Naive thymus-derived CD4-positive, alpha-beta T cell (primary cell): ENCODE measurements at places on chromosomes 7 and 10.

DNA sequence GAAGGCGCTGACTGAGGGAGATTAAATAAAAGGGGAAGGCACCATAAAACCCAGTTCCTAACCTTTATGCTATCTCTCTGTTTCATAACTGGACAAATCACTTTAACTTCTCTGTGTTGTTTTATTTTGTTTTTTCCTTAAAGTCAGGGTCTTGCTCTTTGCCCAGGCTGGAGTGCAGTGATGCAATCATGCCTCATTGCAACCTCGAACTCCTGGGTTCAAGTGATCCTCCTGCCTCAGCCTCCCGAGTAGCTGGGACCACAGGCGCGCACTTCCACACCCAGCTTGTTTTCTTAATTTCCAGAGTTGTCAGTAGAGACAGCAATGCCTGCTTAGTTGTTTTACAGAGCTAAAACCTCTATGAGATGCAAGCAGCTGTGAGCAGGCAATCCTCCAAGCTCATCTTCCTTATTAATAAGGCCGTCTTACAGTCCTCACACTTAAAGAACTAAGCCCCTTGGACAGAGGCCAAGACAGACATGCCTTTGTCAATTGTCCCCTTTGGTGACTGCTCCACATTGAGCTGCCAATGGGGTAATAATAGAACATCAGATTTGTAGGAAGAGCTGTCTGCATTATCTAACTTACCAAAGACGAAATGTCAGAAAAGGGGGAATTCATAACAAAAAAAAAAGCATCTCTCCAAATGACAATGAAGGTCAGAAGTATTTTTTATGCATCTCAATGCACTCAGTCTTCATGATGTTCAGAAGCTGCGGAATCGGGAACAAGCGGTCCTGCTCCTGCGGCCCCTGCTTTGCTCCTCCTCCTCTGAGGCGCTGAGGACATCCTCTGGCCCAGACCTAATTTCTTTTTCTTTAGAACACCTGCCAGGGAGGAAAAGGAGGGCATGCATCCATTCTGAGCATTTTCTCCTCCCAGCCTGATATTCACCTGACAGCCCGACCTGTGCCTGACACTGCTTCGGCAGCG lies 62.7 kb upstream of the RNF32 start:
- H3K36me3 ChIP-seq = no peaks in the 10 kb centered on the region
- H3K27ac ChIP-seq = no peak overlapping the region
- H3K4me1 ChIP-seq = no peaks in the 10 kb centered on the region
- H3K27me3 ChIP-seq = no peaks in the 10 kb centered on the region
- H3K4me3 ChIP-seq = no peak overlapping the region

GRCh38 chr7:113289140-113289740 lies 170.9 kb upstream of the SMIM30 start:
- no peaks in the 10 kb centered on the region for H3K4me1 ChIP-seq
- H3K36me3 ChIP-seq = no peaks in the 10 kb centered on the region
- no peaks in the 10 kb centered on the region for H3K27me3 ChIP-seq
- H3K27ac ChIP-seq = no peak overlapping the region

GRCh38 chr7:91537260-91538152 lies 273.3 kb downstream of the FZD1 start:
- H3K4me3 ChIP-seq = no peak overlapping the region
- no peaks in the 10 kb centered on the region for H3K4me1 ChIP-seq
- no peaks in the 10 kb centered on the region for H3K36me3 ChIP-seq
- no peaks in the 10 kb centered on the region for H3K27me3 ChIP-seq
- H3K27ac ChIP-seq = no peak overlapping the region

GRCh38 chr7:48511080-48511479 lies 339.8 kb downstream of the ABCA13 start:
- no peaks in the 10 kb centered on the region for H3K27me3 ChIP-seq
- no peak overlapping the region for H3K27ac ChIP-seq
- no peak for DNase-seq
- no peak overlapping the region for H3K4me3 ChIP-seq

DNA sequence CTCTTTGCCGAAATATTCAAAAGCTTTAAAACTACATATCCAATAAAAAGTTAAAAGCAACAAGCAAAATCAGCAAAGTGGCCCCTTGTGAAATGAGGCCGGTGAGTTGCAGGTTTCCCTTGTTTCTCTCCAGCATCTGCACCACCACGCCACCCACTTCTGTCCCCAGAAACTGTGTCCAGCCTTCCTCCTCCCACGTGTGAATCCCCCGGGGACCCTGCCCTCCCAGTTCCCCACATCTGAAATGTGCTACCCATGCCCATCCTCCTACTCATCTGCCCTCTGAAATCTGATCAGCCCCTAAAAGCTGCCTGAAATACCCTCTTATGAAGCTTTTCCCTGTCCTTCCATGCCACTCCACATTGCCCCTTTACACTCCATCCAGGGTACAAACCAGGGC lies 3.8 kb downstream of the ALOX5 start:
- no peak for DNase-seq
- H3K27me3 ChIP-seq = no peaks in the 10 kb centered on the region
- H3K4me3 ChIP-seq = no peak overlapping the region
- no peak overlapping the region for H3K27ac ChIP-seq

DNA sequence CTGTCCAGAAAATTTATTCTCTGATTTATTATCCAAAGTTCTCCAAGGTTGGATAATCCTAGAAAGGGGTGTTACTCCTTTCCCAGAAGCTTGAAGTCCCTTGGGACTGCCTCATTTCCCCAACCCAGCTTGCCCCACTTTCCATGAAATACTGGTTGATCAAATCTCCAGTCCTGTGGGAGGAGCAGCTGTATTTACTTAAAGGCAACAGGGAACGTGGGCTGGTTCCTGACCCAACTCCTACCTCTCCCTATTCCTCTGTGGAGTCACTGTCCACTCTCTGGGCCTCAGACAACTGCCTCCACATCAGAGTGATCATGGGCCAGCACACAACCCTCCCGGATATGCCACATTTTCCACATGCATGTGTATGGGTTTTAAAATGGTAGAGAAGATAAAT lies 166.2 kb upstream of the PRR15 start:
- H3K4me1 ChIP-seq = no peaks in the 10 kb centered on the region
- H3K36me3 ChIP-seq = no peaks in the 10 kb centered on the region
- no peak for DNase-seq
- no peaks in the 10 kb centered on the region for H3K27me3 ChIP-seq
- H3K27ac ChIP-seq = no peak overlapping the region
- no peak overlapping the region for H3K4me3 ChIP-seq

DNA sequence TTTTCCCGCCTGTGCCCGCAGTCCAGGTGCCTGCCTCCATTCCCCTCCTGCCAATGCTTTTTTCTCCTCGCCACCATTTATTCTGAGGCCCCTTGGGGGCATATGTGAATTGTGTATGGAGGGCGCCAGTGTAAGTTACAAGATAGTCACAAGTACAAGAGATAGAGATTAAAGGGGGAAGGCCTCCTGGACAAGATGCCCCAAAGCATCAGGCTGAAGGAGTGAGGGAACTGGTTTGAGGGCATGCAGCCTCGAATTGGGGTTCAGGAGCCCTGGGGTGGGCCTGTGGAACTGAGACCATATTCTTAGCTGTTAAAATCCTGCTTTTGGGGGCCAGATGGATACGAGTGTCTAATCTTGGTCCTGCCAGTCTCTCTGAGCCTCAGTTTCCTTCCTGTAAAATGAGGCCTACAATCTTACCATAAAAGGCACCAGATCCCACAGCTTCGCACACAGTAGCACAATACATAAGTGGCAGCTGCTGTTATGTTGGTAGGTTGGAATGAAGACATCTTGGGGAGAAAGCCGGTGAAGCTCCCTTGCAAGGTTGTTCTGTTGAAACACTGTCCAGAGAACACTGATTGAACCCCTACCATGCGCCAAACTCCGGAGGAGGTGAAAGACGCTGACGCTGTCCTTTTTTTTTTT lies 545 bp upstream of the COMTD1 start:
- peak overlapping the region; percentile 53 for H3K27ac ChIP-seq
- H3K4me3 ChIP-seq = no peak overlapping the region
- H3K4me1 ChIP-seq = peaks cover 4% of the 10 kb centered on the region
- H3K36me3 ChIP-seq = peaks cover 10% of the 10 kb centered on the region

DNA sequence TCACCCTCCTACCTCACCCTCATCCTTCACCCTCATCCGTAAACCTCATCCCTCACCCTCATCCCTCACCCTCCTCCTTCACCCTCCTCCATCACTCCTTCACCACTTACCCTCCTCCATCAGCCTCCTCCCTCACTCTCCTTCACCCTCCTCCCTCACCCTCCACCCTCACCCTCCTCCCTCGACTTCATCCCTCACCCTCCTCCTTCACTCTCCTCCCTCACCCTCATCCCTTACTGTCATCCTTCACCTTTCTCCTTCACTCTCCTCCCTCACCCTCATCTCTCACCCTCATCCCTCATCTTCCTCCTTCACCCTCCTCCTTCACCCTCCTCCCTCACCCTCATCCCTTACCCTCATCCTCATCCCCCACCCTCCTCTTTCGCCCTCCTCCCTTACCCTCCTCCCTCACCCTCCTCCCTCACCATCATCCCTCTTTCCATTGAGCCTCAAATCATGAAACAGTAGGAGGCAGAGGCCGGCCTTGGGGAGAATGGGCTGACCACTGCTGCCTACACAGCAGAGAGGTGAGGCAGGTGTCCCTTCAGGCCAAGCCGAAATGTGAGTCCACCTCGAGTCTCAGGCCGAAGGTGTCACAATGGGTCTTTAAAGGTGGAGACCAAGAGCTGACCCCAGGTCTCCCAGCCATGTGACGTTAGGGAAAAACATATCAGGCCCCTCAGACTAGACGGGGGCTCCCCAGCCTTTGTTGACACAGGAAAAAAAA lies 53.0 kb downstream of the PDGFA start:
- H3K4me3 ChIP-seq = no peak overlapping the region
- H3K36me3 ChIP-seq = no peaks in the 10 kb centered on the region
- no peaks in the 10 kb centered on the region for H3K27me3 ChIP-seq

- H3K27ac ChIP-seq = no peak overlapping the region
- DNase-seq = no peak
- H3K4me1 ChIP-seq = no peaks in the 10 kb centered on the region
- H3K36me3 ChIP-seq = no peaks in the 10 kb centered on the region
These were observed 45.5 kb upstream of the BET1 start for GRCh38 chr7:94049615-94050014.

GRCh38 chr10:119817991-119818888 lies 54.4 kb downstream of the MCMBP start:
- no peaks in the 10 kb centered on the region for H3K36me3 ChIP-seq
- DNase-seq = no peak
- no peak overlapping the region for H3K4me3 ChIP-seq
- no peaks in the 10 kb centered on the region for H3K4me1 ChIP-seq
- no peak overlapping the region for H3K27ac ChIP-seq

DNA sequence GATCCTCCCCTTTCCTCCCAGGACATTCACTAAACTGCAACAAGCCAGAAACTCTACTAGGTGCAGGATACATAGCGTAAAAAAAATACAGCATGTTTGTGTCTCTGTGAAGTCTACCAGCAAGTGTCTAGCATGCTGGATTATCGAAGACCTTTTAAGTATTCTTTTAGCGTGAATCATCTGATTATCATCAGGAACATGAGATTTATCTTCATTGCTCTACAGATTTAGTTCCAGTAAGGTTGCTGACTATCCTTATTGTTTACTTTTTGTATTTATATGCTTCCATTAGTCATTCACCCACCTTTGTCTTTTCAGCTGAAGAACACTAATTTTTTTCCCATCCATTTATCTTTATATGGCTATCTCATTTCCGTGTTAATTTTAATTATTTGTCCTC lies 62.8 kb downstream of the PDZD8 start:
- no peak overlapping the region for H3K27ac ChIP-seq
- H3K36me3 ChIP-seq = no peaks in the 10 kb centered on the region
- no peak for DNase-seq
- no peaks in the 10 kb centered on the region for H3K27me3 ChIP-seq

GRCh38 chr10:8665322-8665721 lies 610.8 kb downstream of the GATA3 start:
- no peaks in the 10 kb centered on the region for H3K27me3 ChIP-seq
- no peaks in the 10 kb centered on the region for H3K36me3 ChIP-seq
- no peaks in the 10 kb centered on the region for H3K4me1 ChIP-seq
- no peak overlapping the region for H3K4me3 ChIP-seq
- no peak overlapping the region for H3K27ac ChIP-seq

DNA sequence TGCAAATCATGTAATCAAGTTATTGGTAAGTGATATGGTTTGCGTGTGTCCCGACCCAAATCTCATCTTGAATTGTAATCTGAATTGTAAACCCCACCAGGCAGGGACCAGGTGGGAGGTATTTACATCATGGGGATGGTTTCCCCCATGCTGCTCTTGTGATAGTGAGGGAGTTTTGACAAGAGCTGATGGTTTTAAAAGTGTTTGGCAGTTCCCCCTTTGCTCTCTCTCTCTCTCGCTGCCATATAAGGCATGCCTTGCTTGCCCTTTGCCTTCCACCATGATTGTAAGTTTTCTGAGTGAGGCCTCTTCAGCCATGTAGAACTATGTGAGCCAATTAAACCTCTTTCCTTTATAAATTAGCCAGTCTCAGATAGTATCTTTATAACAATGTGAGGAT lies 302.6 kb downstream of the THSD7A start:
- H3K36me3 ChIP-seq = no peaks in the 10 kb centered on the region
- H3K4me3 ChIP-seq = no peak overlapping the region
- H3K27me3 ChIP-seq = no peaks in the 10 kb centered on the region
- DNase-seq = no peak
- H3K4me1 ChIP-seq = no peaks in the 10 kb centered on the region
- no peak overlapping the region for H3K27ac ChIP-seq
